Non-pigmented ciliary epithelial cell (primary cell): ENCODE measurements at places on chromosomes 7 and 10.
A peak's percentile ranks its signal among the peaks of the same experiment; 100 is the strongest.

GRCh38 chr7:2851497-2851896, 7.4 kb upstream of the GNA12 start:
- no peak for DNase-seq

DNA sequence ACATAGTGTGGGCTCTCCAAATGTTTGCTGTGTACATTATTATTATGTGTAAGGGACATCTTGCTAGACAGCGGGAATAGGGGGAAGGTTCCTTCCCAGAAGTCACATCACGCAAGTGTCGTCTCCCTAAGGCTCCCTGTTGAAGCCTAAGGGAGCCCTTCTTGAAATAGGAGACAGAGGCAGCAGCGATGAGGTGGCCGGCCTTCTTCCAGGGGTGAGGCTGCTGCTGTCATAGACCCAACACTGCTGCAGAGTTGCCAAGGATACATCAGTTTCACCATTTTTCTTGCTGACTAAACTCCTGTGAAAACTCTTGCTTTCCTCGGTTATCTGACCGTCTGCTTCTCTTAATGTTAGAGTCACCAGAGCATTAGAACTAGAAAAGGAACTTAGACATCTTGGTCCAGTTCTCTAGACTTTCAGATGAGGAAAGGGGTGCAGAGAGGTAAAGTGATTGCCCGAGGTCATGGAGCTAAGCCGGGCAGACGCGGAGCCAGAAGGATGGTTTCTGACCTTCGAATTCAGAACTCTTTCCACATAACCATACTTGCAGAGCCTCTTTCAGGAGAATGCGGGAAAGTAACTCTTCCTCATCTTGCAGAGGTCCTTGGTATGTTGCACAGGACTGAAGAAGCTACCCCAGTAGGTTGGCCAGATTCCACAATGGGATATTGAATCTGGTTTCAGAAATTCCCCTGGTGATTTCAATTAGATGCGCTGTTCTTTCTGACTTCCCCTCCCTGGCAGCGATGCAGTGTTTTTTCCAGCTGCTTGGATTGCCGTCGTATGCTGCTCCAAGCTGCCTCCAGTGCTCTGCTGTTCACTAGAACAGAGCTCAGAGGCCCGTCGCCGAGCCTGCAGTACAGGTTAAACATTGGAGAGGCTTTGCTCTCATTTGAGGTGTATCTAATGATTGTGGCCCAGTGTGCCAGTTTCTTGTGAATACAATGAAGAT, 217.1 kb downstream of the CAMK1D start:
- no peak for DNase-seq

GRCh38 chr10:129523031-129523722, 56.1 kb downstream of the MGMT start:
- DNase-seq, result no peak

GRCh38 chr7:55016061-55016745, 2.6 kb upstream of the EGFR start:
- DNase-seq, result no peak

DNA sequence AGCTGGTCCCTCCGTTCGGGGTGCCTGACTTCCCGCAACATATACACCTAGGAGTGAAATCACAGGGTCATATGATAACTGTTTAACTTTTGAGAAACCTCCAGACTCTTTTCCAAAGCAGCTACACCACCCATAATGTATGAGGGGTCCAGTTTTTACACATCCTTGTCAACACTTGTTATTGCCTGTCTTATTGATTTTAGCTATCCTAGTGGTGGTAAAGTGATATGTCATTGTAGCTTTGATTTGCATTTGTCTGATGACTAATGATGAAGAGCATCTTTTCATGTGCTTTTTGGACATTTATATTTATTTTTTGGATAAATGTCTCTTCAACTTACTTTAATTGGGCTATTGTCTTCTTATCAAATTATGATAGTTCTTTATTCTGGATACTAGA, 29.0 kb downstream of the SND1 start:
- DNase-seq, result no peak

DNA sequence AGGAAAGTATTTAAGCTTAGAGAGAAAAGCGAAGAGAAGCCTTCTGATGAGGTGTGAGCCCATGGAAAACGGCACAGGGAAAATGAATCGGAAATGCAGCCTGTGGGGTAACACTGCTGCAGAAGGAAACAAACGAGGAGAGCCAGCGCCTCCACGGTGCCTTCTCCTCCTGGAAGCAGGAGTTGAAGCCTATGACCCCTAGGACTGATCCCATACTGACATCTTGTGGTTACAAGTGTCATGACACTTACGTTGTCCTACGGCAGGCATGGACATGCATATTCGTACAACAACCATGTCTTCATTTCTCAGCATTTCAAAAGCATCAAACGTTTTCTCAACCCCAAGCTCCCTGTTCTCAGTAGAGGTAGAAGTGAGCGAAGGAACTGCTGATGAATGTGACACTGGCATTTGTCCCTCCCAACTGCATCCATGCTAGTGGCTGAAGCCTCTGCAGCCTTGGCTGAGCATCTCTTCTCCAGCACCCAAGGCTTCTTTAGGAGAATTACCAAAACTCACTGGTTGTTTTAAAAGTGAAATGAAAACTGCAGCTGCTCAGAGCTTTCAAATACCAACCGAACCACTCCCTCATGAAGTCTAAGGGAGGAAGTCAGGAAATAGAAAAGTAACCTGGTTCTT, 160.2 kb downstream of the JAZF1 start:
- peak; percentile 48 for DNase-seq

DNA sequence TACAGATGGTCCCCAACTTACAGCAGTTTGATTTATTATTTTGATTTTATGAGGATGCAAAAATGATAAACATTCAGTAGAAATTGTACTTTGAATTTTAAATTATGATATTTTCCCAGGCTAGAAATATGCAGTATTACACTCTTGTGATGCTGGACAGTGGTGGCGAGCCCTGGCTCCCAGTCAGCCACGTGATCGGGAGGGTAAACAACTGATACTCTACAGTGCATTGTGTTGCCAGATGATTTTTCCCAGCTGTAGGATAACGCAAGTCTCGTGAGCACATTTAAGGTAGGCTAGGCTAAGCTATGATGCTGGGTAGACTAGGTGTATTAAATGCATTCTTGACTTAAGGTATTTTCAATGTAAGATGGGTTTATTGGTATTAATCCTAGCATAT, 865.2 kb downstream of the SORCS3 start:
- DNase-seq, result no peak
